ENCODE measurements at places on chromosomes 6 and 20. TPM values are rescaled to one million over a fixed set of nuclear protein-coding genes. Genes with fewer than 3 reads are reported as not detected.

- no peak for DNase-seq
Observed at GRCh38 chr6:8334113-8334512, 101.2 kb downstream of the SLC35B3 start.

SLC35F1 gene
- 0.02 TPM for polyA plus RNA-seq

DNA sequence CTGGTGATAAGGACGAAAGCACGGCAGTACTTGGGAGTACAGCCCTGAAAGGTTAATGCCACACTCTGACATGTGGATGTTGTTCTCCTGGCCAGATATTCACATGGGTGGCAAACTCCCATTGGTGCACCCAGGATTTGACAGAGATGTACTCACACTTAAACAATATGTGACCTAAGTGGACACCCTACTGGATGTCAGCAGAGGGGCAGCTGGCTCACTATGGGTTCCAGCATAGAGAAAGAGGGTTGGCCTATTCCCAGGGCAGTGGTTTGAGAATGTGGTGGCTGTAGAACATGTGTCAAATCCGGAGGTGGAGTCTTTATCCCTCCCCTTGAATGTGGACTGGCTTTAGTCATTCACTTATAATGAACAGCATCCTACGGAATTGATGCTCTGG is 333.2 kb downstream of the DHX35 start:
- no peak for DNase-seq

GRCh38 chr6:135434991-135435390 is 62.5 kb downstream of the AHI1 start:
- no peak for DNase-seq

DNA sequence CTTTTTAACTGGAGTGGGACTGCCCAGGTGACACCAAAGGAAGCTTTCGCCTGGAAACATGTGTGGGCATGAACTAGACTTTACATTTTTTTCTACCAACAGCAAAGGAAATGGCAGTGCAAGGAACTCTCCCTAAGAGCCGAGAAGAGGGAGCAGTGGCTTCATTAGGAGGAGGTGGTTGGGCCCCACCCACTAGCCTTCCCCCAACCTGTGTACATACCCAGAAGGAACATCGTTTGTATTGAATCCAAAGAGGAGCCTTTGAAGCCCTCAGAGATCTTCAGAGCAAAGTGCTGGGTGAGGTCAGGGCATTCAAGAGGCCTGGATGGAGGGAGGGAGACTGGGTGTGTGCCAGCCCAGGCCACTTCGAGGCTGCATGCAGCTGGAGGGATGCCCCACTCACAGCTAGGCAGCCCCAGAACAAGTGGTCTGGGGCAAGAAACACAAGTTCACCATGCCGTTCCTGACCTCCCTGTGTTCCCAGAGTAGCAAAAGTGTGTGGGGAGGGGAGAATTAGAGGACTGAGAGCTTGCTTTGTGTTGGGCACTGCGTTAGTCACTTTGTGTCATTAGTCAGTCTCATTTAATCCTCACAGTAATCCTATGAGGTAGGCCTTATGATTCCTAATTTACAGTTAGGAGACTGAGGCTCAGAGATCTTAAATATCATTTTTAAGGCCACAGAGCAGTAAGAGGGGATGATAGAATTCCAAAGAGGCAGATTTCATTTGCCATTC is 191.6 kb upstream of the SUPT3H start:
- DNase-seq: no peak

DNA sequence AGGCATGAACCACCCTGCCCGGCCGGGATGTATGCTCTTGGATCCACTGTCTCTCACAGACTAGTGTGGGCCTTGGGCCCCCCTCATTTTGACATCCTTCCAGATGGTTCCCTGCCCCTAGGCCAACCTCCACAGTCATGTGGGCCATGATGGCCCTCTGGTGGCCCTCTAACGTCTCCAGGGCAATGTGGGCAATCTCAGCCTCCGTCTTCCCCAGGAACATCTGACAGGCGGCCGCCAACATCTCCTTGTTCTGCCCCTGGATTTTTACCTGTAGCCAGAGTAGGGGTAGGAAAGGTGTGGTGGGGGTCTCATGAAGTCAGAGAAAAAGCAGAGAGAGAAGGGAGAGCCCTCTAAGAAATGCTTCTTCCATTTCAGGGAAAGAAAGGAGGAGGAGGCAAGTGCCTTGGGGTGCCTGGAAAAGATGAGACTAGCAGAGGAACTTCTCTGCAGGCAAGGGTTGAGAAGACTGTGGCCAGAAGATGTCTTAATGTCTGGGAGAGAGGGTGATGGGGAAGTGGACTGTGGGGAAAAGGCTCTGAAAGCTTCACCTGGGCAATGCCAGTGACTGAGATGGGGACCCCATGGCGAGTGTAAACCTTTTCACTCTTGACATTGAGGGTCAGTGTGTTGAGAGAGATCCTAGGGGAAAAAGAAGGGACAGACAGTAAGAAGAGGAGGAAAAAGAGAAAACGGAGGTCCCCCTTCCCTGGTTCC is 1.3 kb downstream of the FLOT1 start:
- no peak for DNase-seq

ADGB gene
- polyA plus RNA-seq: not detected

- DNase-seq: no peak
Observed at GRCh38 chr6:56268266-56268665, 20.9 kb upstream of the COL21A1 start.

GRCh38 chr20:5895626-5896025 is 54.7 kb downstream of the TRMT6 start:
- DNase-seq: no peak

- no peak for DNase-seq
Observed at GRCh38 chr6:138965291-138965874, 22.7 kb downstream of the REPS1 start.

DNA sequence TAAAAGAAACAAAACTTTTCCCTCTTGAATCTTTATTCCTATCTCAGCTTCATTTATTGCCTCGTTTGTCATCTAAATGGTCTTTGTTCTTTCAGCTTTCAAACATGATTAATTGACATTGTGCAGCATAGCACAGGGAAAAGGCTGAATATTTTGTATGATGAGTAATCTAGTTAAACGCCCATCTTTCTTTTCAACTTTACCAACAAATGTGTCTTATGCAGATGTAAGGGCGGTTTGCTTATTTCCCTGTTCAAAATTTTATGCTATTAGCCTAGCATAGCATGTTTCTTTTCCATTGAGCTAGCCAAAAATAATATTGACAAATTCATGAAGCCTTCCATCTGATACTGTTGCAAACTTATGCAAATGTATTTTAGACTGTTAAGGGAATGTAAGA is 176.4 kb upstream of the AKAP12 start:
- DNase-seq: no peak

Measured in BJ (cell line).